ENCODE measurements at places on chromosomes 6 and 20. TPM values are rescaled to one million over a fixed set of nuclear protein-coding genes. Genes with fewer than 3 reads are reported as not detected.

GLYATL3 gene
- total RNA-seq, result not detected

RNF182 gene
- 0.23 TPM for total RNA-seq

PBOV1 gene
- not detected for total RNA-seq

OSER1 gene
- 67.5 TPM for total RNA-seq

SCUBE3 gene
- total RNA-seq, result 2.5 TPM

KIF3B gene
- total RNA-seq, result 6.8 TPM

CRISP2 gene
- total RNA-seq, result not detected

MKKS gene
- total RNA-seq, result 9.8 TPM

TBC1D20 gene
- total RNA-seq, result 11.6 TPM

CLDN20 gene
- not detected for total RNA-seq
